ENCODE measurements at places on chromosomes 5 and 9. TPM values are rescaled to one million over a fixed set of nuclear protein-coding genes. Genes with fewer than 3 reads are reported as not detected.

- DNase-seq, result no peak
Measured at GRCh38 chr5:69504036-69504435, 11.4 kb downstream of the OCLN start.

DNA sequence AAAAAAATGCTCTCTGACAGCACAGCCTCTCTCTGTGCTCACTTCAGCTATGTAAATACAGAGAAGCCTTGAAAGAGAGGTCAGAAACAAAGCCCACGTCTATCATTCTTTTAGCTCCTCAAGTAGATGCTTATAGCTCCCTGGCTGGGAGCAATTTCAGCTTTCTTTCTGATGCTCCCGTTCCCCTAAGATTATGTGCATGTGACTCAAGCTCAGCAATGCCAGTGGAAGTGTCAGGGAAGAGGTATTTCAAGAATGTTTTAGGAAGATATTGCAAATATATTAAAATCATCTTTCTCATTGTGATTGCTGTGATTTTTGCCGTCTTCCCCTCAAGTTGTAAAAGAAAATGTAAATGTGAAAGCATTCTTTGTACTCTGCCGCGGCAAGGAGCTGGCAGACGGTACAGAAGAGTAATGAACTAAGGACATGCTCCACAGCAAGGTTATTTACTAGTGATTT is 1353.7 kb upstream of the ACO1 start:
- DNase-seq, result no peak

DNA sequence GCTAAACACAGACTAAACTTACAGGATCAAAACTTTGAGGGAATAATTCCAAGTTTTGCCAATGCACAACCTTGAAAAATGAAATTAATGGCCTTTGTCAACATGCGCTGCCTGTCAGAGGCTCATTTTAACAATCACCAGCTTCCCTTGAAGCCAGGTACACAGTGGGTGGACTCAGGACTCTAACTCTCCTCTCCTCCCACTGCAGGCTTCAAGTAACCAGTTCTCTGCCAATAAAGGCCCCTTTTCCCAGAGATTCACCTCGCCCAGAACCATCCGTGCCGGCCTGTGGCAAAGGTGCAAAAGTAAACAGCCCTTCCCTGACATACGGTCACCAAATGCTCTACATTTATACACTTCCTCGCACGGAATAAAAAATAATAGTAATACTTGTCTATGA is 18.4 kb upstream of the FBP2 start:
- DNase-seq, result no peak

GRCh38 chr5:5721881-5722280 is 299.4 kb downstream of the ICE1 start:
- DNase-seq, result no peak

DNA sequence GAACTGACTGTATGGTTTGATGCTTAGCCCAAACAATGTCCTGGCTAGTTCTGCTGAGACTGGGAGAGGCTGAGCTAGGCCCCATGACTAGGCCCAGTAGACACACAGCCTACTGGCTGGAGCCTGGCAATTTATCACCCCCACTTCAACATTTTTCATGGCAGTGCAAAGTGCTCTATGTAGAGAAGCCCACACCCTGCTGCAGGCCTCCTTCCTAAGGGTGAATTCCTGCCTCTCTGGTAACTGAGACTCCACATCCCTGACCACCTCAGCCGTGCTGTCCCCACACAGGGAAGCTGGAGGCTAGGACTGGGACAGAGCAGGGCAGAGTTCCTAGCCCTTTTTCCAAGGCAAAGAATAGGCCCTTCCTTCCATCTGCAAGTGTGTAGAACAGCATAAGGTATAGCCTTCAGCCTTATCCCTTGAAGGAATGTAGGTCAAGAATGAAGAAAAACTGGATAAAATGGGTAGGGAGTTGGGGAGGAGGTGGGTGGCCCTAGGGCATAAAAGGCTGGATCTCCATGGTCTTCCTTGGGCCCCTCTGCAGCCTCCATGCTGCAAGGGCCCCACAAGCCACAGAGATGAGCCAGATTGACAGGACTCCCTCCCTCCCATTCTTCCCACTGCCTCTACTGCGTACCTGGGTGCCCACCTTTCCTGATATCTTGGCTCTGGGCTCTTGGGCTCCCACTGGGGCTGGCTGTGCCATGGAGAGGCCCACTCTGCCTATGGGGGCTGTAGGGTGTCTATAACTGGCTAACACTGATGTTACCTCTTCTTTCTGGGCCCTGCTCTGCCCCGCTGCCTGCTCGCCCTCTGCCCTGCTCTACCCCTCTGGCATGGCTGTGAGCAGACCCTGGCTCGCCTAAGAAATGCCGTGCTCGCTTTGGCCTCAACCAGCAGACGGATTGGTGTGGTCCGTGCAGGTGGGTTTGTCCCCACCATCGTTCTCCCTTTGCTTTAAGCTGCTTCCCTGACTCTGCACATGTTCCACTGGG is 29.8 kb downstream of the TCF7 start:
- no peak for DNase-seq

- no peak for DNase-seq
Measured at GRCh38 chr5:14228219-14228618, 85.1 kb downstream of the TRIO start.

DNA sequence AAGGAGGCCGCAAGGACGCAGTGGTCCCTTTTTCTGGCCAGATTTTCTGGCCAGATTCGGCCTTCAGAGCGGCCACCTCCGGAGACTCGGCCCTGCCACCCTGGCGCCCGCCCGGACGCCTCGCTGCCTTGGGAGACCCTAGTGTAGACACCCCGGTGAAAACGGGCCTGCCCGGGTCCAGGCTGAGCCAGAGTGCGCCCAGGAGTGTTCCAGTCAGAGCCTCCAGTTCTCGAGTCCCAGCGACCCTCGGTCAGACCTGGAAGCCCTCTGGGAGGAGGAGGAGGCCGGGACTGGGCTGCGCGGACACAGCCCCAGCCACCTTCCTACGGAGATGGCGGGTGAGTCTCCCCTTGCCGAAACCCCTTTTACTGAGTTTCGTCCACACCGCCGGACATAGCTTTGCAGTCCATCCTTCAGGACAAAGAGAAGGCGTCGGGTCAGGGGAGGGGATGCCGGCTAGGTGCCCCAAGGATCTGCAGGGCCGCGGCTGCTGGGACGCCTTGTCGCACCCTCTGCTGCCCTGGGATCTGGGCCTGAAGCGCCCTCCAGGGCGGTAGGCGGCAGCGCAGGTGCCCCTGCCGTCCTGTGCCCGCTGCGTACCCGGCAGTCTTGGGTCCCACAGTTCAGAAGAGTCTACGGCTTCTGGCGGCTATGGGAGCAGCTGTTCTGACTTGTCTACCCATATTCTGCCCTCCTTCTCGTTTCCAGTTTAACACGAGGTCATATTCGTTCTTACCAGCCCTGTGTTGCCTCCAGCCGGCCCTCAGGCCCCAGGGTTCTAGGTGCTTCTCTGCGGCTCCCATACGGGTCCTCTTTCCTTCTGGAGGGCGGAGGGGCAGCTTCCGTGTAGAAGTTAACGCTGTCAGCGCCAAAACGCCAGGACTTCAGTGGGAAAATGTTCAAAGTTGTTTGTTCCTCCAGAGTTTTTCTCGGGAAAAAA is 1771.7 kb upstream of the CDH9 start:
- DNase-seq, result no peak

DNA sequence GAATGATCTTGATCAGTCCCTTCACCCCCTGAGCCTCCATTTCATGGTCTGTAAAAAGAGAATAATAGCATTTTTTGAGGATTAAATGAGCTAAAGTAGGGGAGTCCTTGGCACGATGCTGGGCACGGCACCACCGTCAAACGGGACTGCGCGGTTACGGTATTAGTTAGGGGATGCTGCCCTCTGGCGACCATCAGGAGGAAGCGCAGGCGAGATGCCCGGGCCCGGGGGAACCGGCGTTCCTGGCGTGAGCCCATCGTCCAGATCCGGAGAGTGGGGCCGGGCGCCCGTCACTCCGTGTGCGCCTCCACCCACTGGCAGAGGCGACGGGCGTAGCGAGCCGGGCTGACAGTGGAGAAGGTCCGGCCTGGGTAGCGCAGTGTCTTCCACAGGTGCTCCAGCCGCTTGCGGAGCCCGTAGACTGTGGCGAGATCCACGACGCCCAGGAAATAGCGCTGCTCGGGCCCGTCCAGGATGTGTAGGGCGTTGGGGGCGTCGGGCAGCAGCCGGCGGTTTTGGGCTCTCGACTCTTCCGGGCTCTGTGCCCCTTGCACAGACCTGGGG is 4.8 kb upstream of the ST6GALNAC4 start:
- DNase-seq, result peak; percentile 72

- peak; percentile 20 for DNase-seq
Measured at GRCh38 chr9:133991214-133991921, 756 bp downstream of the VAV2 start.

DNA sequence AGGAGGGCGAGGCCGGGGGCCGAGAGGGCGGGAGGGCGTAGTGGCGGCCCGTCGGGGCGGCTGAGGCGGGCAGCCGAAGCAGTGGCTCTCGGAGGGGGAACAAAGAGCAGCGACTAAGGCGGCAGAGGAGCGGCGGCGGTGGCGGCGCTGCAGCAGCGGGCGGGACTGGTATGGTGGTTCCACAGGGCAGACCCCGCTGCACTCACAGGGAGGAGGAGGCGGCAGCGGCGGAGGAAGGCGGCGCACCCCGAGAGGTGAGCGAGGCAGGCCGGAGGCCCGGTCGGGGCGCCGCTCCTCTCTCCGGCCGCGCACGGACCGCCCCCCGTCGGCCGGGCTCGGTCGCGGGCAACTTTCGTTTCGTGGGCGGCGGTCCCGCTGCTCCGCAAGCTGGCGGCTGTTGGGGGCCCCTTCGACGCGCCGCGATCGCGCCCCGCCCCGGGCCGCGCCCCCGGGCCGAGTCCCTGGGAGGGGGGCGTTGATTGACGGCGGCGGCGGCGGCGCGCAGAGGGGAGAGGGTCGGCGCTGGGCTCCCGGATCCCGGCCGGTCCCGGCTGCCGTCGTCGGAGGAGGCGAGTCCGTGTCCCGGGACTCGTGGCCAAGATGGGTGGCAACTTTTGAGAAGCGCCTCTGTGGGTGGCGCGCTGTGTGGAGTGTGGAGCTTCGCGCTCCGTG is 467 bp downstream of the CNOT6 start:
- DNase-seq, result peak; percentile 68

DNA sequence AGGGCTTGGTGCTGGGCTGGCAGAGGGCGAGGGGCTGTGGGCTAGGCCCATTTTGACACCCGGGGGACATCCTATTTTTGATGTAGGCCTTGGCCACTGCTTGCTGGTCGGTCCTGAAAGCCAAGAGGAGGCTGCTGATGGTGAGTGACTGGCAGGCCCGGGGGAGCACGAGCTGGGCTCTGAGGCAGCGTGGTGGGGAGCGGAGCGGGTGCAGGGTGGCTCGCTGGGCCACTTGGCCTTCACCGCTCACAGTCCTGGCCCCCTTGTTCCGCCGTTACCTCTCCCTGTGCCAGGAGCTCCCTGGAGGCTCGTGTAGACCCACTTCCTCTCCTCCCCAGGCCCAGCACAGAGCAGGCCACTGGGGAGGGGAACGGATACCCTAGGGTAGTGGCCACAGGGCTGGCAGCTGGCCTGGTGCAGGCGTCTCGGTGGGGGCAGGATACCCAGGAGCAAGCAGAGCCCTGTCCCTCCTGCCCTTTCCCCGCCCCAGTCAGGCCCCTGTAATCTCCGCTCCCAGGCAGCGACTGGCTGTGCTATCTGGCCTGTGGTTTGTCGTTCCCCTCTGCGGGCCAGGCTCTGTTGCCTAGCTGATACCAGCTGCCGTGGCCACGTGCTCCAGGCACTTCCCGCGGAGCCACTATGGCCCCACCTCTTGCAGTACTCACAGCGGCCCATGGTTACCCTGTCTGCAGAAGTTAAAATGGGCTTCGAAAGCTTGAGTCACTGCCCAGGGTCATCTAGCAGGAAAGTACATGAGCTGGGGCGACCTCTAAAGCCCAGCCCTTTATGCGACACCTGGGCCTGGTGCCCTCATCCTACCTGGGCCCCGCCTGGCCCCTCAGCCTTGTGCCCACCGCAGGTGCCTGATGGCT is 11.7 kb upstream of the DOLPP1 start:
- peak; percentile 81 for DNase-seq

GRCh38 chr5:56339732-56340131 is 106.6 kb upstream of the ANKRD55 start:
- DNase-seq, result no peak

GRCh38 chr9:127966416-127967150 is 14.2 kb downstream of the EEIG1 start:
- DNase-seq, result no peak

GRCh38 chr5:32942225-32942989 is 231.3 kb downstream of the NPR3 start:
- peak; percentile 2 for DNase-seq

GRCh38 chr9:78612091-78612490 is 315.2 kb downstream of the PSAT1 start:
- DNase-seq, result no peak

DNA sequence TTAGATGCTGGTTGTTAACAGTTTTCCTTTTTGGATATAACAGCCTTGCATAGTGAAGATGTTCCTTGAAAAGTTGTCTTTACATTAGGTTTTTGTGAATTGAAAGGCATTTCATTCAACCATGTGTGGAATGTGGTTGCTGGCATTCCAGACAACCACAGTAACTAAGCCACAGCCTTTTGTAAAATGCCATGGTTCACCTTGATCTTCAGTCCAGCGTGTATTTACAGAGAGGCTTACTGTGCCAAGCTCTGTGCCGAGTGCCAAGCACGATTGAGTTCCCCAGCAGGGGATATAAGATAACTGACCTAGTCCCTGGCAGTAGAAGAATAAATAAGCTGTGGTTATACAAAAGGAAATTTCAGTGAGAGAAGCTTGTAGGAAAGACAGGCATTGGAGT is 4.9 kb downstream of the EXOSC2 start:
- DNase-seq, result no peak

- DNase-seq, result no peak
Measured at GRCh38 chr9:96149533-96150280, 152.3 kb downstream of the HSD17B3 start.

DNA sequence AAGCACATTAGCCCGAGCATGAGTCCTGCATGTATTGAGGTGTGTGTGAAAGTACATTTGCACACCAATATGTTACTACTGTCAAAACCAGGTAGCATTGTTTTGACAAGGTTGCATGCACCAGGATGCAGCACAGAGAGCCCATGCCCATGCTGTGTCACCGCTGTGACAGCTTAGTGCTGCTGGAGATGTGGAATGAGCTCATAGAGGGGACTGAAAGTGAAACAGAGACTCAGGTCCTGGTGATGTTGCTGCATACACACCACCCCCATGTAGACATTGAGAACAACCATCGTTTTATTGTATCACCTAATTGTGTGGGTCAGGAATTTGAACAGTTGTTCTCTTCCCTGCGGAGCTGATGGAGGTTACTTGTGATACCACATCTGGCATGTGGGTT is 53.0 kb downstream of the GADD45G start:
- peak; percentile 26 for DNase-seq

GRCh38 chr5:96228408-96228807 is 204.6 kb downstream of the PCSK1 start:
- no peak for DNase-seq

- no peak for DNase-seq
Measured at GRCh38 chr5:159096924-159097783, 2.6 kb downstream of the EBF1 start.

ANKRD34B gene
- total RNA-seq, result not detected

PCDHGA7 gene
- not detected for total RNA-seq

PHAX gene
- 69.6 TPM for total RNA-seq

IRX2 gene
- not detected for total RNA-seq

OR2Y1 gene
- not detected for total RNA-seq

FOXD4L5 gene
- 0.10 TPM for total RNA-seq

ZSWIM6 gene
- total RNA-seq, result 3.0 TPM

SHC3 gene
- not detected for total RNA-seq

ANXA2R gene
- total RNA-seq, result 9.9 TPM

Data from activated naive CD8-positive, alpha-beta T cell treated with anti-CD3 and anti-CD28 coated beads for 36 hours (primary cell).